ENCODE measurements at places on chromosomes 12 and 14.
A peak's percentile ranks its signal among the peaks of the same experiment; 100 is the strongest.

- DNase-seq, result no peak
Observed at GRCh38 chr12:27772328-27773049, 7.5 kb upstream of the KLHL42 start.

- DNase-seq, result peak; percentile 43
Observed at GRCh38 chr12:958588-959123, 9.2 kb upstream of the RAD52 start.

- no peak for DNase-seq
Observed at GRCh38 chr14:69519204-69520100, 34.9 kb downstream of the PLEKHD1 start.

DNA sequence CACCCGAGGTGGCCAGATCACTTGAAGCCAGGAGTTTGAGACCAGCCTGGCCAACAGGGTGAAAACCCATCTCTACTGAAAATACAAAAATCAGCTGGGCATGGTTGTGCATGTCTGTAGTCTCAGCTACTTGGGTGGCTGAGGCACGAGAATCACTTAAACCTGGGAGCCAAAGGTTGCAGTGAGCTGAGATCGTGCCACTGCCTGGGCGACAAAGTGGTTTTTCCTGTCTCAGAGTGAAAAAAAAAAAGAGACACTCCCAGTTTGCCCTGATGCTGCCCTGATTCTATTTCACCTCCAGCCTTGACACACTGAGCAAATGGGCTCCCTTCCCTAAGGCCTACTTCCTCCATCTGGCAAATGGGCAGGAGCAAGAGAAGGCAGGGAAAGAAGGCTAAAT lies 28.5 kb upstream of the PLEK2 start:
- DNase-seq, result no peak

- no peak for DNase-seq
Observed at GRCh38 chr12:40351976-40352375, 127.2 kb downstream of the LRRK2 start.

- DNase-seq, result no peak
Observed at GRCh38 chr12:1130164-1130563, 139.1 kb downstream of the ERC1 start.

Data from fibroblast of skin of scalp (primary cell).